ENCODE measurements at places on chromosomes 4 and X. TPM values are rescaled to one million over a fixed set of nuclear protein-coding genes. Genes with fewer than 3 reads are reported as not detected.

Gene ENPP6
- 9.3 TPM for polyA plus RNA-seq

Gene USP17L30
- polyA plus RNA-seq: not detected

Gene PNMA6F
- polyA plus RNA-seq: 0.27 TPM

Gene FAAH2
- polyA plus RNA-seq: 10.2 TPM

Gene PRSS48
- polyA plus RNA-seq: not detected

Gene FAM184B
- polyA plus RNA-seq: 0.42 TPM

Gene DCK
- polyA plus RNA-seq: 29.1 TPM

Gene STATH
- polyA plus RNA-seq: 0.68 TPM

Gene EDNRA
- 67.9 TPM for polyA plus RNA-seq

Gene MAGT1
- 83.8 TPM for polyA plus RNA-seq

Gene SYP
- polyA plus RNA-seq: 2.8 TPM

Gene TMEM31
- 1.2 TPM for polyA plus RNA-seq

Gene CT45A10
- polyA plus RNA-seq: not detected

Gene MAOA
- polyA plus RNA-seq: 16.7 TPM
